Activated CD4-positive, alpha-beta T cell treated with anti-CD3 and anti-CD28 coated beads, Interleukin-2, amount 50 U/mL, for 16 hours (primary cell): ENCODE measurements at places on chromosomes 13 and 19.

GRCh38 chr19:45125975-45126493 lies 33.1 kb downstream of the PPP1R37 start:
- DNase-seq = peak; percentile 74

DNA sequence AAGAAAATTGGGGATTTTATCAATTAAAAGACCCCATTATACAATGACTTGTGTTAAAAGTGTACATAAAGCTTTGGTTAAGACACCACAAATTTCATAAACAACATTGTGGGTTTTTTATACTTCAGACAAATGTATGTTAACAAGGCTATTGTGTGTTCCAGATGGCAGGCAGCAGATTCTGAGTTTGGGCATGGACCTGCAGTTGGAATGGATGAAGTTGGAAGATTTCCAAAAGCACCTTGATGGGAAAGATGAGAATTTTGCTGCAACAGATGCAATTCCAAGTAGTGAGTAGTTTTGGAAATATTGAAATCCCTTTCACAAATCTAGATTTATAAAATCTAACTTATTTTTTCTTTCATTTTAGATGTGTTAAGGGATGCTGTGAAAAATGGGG lies 25.4 kb downstream of the MPHOSPH8 start:
- no peak for DNase-seq

DNA sequence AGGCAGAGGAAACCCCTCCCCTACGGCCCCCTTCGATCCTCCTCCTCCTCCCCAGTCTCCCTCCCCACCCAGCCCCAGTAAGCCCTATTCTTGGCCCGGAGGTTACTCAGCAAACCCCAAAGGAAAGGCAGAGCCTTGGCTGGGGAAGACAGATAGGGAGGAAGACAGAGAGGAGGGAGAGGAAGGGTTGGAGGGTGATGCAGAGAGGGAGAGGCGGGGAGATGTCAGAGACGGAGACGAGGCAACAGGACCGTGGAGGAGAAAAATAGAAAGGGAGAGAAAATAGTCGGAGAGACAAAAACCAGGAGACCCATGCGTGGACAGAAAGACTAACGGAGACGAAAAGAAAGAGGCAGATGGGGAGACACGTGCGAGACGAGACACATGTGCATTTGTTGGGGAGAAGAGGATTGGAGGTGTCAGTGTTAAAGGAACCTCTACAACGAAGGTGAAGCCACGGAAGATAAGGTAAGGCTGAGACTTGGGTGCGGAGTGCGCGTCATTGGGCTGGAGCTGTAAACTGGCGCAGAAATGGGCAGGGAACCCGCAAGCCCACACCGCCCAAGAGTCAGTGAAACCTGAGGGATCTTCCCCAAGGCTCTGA lies 2.9 kb downstream of the TGFB1 start:
- DNase-seq = peak; percentile 14

DNA sequence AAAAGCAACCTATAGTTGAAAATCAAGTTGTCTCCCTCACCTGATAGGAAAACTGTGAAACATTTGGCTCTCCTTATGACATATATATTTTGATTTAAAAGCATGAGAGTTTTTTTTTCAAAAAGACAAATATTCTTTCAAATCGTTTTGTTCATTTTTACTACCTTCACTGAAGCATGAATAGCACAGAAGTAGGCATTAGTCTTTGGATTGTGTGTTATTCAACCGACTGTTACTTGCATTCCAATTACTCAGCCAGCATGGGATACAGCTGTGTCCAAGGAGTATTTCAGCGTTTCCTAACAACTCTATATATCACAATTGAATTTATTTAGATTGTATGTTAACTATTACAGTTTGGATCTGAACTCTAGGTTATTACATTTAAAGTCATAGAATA lies 135.2 kb downstream of the PCDH9 start:
- no peak for DNase-seq

GRCh38 chr19:43315851-43316250 lies 37.6 kb upstream of the CD177 start:
- DNase-seq = no peak

- no peak for DNase-seq
Observed at GRCh38 chr13:74487091-74487722, 353.0 kb upstream of the KLF12 start.

DNA sequence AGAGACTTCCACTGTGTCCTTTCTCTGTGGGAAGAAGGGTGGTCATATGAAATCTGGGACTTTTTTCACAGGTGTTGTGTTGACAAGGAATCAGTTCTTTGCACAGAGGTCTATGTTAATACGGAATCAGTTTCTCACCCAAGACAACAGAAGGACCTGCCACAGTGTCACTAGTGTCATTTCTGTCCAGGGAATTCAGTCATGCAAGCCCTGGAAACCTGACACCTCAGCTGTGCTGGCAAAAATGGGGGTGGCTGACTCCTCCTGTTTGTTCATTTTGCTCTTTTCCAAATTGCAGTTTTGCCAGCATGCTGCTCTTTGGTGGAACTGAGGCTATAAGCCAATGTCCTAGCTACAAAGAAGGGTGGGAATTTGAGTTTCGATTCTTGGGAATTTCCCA lies 49.8 kb upstream of the ESD start:
- DNase-seq = no peak

DNA sequence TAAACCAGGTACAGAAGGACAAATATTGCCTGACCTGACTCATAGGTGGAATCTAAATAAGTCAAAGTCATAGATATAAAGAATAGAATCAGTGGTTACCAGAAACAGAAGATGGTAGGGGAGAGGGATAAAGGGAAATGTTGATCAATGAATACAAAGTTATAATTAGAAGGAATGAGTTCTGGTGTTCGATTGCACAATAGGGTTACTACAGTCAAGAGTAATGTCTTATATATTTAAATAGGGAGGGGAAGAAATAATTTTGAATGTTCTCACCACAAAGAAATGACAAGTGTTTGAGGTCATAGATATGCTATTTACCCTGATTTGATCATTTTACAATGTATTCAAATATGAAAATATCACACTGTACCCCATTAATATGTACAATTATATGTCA lies 1541.2 kb downstream of the SLITRK1 start:
- no peak for DNase-seq

DNA sequence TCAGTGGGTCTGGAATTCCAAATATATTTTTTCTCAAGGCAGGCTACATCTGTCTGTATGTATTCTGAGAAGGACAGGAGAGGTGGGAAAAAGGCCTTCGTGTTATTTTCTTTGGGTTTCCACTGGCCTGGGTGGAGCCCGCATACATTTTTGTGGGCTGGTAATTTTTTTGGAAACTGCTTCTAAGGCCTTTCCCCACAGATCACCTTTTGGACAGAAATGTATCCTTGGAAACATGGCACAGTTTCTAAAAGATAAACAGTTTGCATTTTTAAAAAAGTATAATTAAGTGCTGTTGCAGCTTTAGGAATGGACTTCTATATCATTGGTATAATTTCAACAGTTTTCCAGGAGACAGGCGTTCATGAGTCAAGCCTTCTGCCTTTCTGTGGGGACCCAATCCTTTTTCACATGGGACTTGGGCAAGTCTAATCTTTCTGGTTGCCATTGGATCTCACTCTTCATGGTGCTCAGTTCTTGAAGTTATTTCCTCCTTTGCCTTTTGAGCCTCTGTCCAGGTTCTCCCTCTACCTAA lies 8.9 kb downstream of the RFX2 start:
- DNase-seq = no peak

DNA sequence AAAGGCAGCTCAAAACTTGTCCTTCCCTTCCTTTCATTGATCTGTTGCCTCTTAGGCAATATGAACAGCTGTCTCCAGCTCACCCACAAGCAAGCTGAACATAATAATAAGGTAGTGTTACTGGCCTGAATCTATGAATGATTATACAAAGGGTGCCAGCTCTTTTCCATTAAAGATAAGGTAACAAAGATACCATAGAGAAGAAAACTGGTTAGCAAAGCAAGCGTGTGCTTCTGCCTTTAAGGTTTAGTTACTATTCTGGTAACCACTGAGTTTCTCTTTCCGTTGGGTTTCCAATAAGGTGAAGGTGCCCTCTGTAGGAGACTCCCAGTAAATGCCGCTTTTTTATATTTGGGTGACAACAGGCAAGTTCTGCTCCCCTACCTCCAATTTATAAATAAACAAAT lies 12.1 kb upstream of the DACH1 start:
- peak; percentile 37 for DNase-seq

- no peak for DNase-seq
Observed at GRCh38 chr13:44012910-44013757, 133.4 kb downstream of the LACC1 start.

GRCh38 chr19:5131506-5132205 lies 162.7 kb downstream of the KDM4B start:
- DNase-seq = no peak

DNA sequence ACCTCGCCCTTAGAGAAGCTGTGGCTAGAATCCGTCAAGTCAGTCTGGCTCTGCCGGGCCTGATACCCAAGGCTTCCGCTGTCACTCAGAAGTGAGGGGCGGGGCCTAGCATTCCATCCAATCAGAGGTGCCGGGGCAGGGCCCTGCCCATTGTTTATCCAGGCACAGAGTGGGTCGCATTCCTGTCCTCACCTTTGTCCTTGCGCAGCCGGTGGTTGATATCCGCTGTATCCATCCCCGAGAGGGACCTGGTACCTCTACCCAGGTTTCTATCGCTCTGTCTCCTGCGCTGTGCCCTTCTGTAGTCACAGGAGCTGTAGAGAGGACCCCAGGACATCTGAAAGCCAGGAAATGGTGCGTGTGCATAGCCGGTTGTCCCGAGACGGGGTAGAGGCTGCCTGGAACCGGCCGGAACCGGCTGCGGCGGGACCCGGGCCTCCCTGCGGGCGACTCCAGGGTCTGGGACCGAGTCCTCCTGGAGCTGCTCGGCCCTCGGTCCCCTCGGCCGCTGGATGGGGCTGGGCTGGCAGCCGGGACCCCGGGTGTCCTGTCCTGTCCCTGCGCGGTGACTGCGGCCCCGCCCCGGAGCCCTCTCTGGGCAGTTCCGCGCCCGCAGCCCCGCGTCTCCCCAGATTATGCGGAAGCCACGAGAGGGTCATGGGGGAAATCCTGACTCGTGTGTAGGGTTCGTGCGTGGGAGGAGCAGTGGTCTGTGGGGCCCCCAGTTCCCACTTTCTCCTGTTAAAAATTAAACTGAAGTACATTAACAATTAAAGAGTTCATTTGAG lies at the start of gene ZNF763:
Gene ZNF763, plus strand, starts transcription at position 183 of the 788 bp plus-strand sequence. Its CDS starts 169 bp downstream, at position 352.
- peak; percentile 77 for DNase-seq

DNA sequence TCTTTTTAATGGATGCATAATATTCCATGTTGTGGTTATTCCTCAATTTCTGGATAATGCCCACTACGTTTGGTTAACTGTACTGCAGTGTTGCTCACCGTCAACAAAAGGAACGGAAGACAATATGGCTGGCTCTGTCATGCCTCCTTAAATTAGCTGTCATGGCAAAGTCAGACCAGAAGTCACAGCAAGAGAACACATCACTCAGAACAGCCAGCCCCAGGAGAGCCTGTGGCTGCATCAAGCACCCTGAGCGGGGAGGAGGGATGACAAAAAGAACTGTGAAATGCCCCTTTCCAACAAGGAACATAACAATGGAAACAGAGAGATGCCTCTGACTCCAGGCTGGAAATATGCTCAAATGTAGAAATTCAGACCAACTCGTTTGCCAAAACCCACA lies 366.0 kb upstream of the ZNF507 start:
- no peak for DNase-seq

DNA sequence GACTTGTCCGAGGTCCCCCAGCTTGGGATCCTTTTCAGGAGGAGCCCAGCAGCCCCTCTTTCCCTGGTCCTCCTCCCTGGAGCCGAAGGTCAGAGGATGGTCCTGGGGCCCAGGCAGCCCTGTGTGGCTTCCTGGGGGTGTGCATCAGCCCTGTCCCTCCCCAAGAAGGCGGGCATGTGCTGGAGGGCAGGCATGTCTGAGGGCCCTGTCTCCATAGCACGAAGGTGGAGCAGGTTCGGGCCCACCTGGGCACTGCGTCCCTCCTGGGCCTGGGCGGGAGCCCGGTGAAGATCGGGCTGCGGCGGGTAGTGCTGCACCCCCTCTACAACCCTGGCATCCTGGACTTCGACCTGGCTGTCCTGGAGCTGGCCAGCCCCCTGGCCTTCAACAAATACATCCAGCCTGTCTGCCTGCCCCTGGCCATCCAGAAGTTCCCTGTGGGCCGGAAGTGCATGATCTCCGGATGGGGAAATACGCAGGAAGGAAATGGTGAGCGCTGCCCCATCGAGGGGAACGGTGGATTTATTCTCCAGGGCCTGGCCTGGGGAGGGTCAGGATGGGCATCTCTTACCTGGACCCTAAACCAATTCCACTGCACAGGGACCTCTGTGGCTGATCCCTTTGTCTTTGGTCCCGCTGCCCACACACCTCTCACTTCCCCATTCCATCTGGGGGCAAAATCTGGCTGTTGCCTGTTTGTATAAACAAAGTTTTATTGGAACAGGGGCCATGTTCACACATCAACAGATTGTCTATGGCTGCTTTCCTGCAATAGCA lies 10.9 kb downstream of the TIMM13 start:
- DNase-seq = no peak

DNA sequence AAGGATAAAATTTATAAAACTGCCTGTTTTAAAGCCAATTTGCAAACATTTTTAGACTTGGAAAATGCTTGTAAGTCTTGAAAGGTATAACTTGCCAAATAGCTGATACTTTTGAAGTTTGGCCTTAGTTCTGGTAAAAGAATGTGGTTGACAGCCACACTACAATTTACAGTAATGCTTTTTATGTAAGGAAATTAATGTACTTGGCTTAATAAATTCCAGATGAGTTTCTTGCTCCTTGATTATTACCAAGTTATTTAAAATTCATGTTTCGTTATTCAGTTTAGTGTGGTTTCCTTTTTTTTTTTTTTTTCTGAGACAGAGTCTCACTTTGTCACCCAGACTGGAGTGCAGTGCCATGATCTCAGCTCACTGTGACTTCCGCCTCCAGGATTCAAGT lies 14.9 kb downstream of the LMO7 start:
- DNase-seq = no peak

GRCh38 chr13:42926555-42926954 lies 65.5 kb downstream of the EPSTI1 start:
- no peak for DNase-seq

GRCh38 chr13:66879988-66880387 lies 350.1 kb downstream of the PCDH9 start:
- no peak for DNase-seq

- DNase-seq = peak; percentile 62
Observed at GRCh38 chr13:46668302-46668720, 115.3 kb downstream of the LRCH1 start.

DNA sequence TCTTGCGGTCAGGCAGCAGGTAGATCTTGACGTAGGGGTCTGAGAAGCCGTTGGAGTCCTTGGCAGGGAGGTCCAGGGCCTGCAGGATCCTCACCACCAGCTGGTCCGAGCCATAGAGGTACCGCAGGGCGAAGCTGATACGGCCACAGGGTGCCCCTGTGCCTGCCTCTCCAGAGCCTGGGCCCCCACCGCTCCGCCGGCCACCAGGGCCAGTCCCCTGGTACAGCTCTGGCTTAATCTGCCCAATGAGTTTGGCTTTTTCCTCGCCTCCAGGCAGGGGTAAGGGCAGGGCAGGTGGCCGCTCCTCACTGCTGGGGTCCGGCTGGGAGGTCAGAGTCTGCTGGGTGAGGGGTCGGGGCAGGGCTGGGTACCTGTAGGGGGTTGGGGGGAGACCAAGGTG lies 9.9 kb downstream of the SYT3 start:
- no peak for DNase-seq

DNA sequence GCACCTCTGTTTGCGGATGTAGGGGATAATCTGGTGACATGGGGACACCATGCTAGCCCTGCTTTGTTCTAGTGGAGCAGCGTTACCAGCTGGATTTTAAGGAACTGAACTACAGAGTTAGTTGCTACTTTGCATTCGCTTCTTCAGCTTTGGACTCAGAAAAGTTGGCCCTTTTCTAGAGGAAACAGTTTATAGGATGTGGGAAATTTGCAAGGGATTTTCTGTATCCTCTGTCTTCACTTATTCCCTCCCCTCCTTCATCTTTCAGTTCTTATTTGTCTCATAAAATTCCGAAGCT lies 2.1 kb downstream of the GATAD2A start:
- DNase-seq = no peak

GRCh38 chr13:109816808-109817203 lies 30.4 kb upstream of the IRS2 start:
- DNase-seq = no peak
